ENCODE measurements at places on chromosomes 5 and 9.

DNA sequence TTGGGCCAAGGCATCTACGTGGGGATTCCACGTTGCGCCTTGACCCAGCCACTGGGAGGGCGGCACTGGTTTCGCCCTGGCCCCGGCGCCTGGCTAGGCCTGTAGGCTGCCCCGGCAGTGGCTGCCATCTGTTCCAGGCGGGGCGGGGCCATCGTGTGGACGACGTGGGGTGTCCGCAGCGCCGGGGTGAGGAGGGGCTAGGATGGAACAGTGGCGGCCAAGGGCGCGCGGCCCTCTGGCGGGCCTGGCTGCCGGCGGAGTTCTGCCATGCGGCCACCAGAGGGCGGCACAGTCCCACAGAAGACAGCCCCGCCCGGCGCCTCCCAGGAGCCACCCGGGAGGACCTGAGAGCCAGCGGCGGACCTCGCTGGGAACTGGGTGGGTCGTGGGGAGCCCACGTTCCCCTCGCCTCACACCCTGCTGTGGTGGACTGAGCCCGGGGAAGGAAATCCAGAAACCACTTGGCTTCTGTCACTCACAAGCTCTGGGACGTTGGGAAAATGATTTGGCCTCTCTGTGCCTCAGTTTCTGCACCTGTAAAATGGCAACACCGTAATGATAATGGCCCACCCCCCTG lies 22.6 kb upstream of the RAPGEF1 start:
- peak; percentile 51 for DNase-seq

DNA sequence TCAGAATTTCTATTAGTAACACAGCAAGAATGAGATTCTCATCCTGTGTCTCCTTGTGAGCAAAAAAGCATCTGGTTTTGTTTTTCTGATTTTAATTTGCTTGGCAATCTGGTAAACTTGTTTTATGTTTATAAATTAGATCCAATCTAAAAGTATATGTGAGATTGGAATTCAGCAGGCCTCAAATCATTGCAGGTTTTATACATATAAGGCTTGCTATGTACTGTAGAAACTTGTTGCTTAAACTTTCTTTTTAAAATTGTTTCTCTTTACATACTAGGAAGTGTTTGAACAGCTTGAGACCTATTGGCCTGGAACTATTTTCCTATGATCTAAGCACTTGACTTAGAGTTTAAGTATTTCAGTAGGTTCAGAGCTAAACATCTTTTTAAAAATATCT lies 1037.8 kb downstream of the NR2F1-AS1 start:
- DNase-seq = no peak

DNA sequence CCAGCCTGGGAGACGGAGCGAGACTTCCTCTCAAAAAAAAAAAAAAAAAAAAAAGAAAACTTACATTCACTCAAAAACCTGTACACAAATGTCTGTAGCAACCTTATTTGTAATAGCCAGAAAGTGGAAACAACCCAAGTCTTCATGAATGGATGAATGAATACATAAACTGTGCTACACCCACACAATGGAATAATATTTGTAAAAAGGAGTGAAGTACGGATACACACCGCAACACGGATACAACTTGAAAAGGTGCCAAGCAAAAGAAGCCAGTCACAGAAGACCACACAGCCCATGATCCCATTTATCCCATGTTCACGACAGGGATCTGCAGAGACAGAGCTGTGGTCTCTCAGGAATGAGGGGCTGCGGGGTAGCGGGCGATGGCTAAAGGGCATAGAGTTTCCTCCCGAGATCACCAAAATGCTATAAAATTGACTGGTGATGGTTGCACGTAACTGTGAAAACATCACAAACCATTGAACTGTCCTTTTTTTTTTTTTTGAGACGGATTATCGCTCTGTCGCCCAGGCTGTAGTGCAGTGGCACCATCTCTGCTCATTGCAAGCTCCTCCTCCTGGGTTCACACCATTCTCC lies 76.2 kb upstream of the COL5A1 start:
- no peak for DNase-seq

DNA sequence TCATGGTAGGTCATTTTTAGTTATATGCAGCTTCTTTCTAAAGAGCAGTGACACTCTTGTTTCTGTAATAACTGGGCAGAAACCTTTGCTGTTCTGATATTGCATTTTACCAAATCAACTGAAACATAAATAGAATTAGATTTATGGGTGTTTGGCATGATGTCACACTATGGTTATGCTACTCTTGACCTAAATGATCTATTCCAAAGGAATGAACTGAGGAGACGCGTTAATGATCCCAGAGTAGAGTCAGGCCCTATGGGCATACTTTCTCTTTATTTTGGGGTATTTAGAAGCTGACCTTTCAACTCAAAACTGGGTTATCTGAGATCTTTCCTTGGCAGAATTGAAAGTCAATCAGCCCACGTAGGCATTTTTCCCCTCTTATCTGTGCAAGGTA lies 146.8 kb upstream of the ADAMTSL1 start:
- DNase-seq = no peak

Measured in GDM1 (cell line).